ENCODE measurements at places on chromosomes 6 and 20. TPM values are rescaled to one million over a fixed set of nuclear protein-coding genes. Genes with fewer than 3 reads are reported as not detected.

Gene PSORS1C2
- polyA plus RNA-seq, result 0.16 TPM

Gene SRPK1
- polyA plus RNA-seq, result 44.4 TPM

Gene EEF1A2
- polyA plus RNA-seq, result not detected

Gene FUCA2
- polyA plus RNA-seq, result 108 TPM

Gene MYB
- polyA plus RNA-seq, result 0.10 TPM

Gene SMIM29
- polyA plus RNA-seq, result 55.1 TPM

Gene SOX4
- polyA plus RNA-seq, result 7.0 TPM

Gene TCP11
- polyA plus RNA-seq, result not detected

Gene FAM209B
- not detected for polyA plus RNA-seq

Gene NNAT
- 0.90 TPM for polyA plus RNA-seq

Gene BPIFB4
- not detected for polyA plus RNA-seq

- DNase-seq, result peak; percentile 76
Measured at GRCh38 chr6:134235937-134236751, 81.8 kb downstream of the SGK1 start.

- DNase-seq, result peak; percentile 58
Measured at GRCh38 chr6:113301651-113302050, 555.5 kb upstream of the MARCKS start.

GRCh38 chr20:54382419-54382818 is 93.0 kb upstream of the DOK5 start:
- DNase-seq, result no peak

- DNase-seq, result no peak
Measured at GRCh38 chr6:830667-831327, 137.9 kb upstream of the EXOC2 start.

- DNase-seq, result no peak
Measured at GRCh38 chr20:16063881-16064280, 509.4 kb downstream of the KIF16B start.

DNA sequence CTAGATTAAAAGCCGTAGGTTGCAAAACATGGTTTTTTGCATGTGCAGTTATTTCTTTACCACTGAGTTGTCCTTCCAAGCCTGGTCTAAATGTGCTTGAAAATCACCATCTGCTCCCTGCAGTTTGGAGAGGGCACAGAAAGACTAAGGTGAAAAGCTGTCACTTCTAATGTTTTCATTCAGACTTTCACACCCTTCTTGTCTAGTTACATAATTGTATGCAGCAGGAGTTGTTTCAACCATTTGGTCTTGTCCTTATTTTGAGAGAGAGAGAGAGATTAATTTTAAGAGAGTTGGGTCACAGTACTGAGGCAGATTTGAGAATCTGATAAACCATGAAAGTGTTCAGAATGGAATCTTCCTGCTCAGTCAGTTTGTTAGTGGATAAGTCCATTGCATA is 82.5 kb downstream of the ARID1B start:
- DNase-seq, result no peak

- DNase-seq, result peak; percentile 20
Measured at GRCh38 chr20:57672953-57673575, 36.8 kb downstream of the PMEPA1 start.

- DNase-seq, result no peak
Measured at GRCh38 chr20:60634491-60635172, 617.4 kb upstream of the CDH4 start.

GRCh38 chr6:32984622-32985389 is 16.4 kb downstream of the BRD2 start:
- DNase-seq, result peak; percentile 86

DNA sequence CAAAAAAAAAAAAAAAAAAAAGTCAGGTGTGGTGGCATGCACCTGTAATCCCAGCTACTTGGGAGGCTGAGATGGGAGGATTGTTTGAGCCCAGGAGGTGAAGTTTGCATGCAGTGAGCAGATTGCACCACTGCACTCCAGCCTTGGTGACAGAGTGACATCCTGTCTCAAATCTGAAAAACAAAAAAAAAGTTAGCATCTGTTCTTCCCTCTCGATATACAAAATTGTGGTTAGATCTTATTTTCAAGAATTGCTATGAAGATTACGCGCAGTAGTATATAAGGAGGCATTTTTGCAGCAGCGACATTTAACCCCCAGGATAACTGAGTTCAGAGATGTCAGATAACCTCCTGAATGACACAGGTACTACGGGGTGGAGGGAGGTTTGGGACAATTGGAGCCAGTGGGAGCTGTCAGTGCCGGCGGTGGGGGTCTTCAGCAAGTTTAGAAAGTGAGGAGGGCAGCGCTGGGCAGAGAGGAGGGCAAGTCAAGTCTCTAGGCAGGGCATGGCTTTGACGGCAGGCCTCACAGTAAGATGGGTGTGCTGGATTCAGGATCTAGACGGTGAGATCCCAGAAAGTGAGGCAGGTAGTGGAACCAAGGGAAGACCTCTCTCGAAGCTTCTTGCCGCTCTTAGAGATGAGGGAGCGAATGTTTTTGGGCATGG is 26.2 kb upstream of the MRPS18A start:
- DNase-seq, result no peak

GRCh38 chr20:51372176-51372803 is 170.2 kb downstream of the NFATC2 start:
- DNase-seq, result peak; percentile 83

DNA sequence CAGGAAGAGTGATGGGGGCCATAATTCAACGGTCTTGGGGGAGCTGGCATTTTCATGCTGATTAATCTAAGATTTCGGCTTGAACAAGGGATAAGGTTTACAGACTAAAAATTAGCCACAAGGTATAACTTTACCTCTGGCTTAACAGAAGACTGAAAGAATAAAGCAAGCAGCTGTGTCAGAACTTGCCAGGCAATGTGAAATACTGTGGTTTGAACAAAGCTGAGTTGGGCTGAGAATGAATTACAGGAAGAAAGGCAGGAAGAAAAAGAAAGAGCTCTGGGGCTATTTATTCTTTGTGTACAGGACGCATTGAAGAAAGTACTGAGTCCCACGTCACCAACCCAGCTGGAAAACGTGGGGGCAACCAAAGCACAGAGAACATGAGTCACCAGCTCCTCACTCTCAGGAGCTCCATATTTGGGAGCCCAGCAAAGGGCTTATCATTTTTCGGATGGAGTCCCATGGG is 121.5 kb upstream of the NEDD9 start:
- peak; percentile 47 for DNase-seq

GRCh38 chr6:80321011-80321410 is 214.5 kb downstream of the BCKDHB start:
- DNase-seq, result no peak

DNA sequence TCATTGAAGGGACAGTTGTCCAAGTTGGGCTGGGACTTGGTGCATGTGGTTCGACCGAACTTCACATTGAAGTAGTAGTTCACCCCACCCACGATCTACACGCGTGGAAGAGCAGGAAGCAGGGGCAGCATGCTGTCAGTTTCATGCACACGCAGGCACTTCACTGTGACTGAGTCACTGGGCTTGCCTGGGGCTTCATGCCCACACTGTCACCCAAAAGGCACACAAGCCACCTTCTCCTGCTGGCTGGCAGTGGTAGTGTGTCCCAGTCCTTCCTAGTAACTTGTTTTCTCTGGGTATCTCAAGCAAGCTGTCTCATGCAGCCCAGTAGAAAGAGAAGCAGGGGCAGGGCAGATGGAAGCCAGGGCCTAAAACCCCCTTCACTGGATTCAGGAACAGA is 2.0 kb downstream of the CST5 start:
- no peak for DNase-seq

GRCh38 chr6:14883921-14884320 is 361.9 kb upstream of the JARID2 start:
- peak; percentile 53 for DNase-seq

- peak; percentile 65 for DNase-seq
Measured at GRCh38 chr6:79353226-79353625, 118.7 kb upstream of the HMGN3 start.

DNA sequence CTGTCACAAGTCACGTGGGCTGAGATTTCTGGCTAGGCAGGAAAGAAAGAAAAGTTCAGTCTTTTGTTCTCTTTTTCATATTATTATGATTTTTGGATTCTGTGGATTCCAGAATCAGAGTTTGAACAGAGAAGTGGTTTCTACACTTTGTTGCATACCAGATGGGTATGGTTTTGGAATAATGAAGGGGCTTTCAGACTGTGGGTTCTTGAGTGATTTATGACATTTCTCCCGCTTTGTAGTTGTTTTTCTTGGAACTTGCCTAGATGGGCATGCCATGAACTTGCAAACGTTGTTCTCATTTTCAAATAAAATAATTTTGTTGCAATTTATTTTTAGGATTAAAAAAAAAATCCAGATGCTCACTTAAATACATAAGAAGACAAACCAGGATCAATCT is 34.4 kb downstream of the CBFA2T2 start:
- no peak for DNase-seq

- DNase-seq, result no peak
Measured at GRCh38 chr6:38218235-38218634, 398.7 kb downstream of the ZFAND3 start.

- no peak for DNase-seq
Measured at GRCh38 chr6:2231438-2231837, 14.0 kb downstream of the GMDS start.

- DNase-seq, result peak; percentile 93
Measured at GRCh38 chr6:155528982-155529453, 73.4 kb upstream of the NOX3 start.

GRCh38 chr6:68008445-68008844 is 626.6 kb upstream of the ADGRB3 start:
- no peak for DNase-seq

- DNase-seq, result no peak
Measured at GRCh38 chr20:35478804-35479472, 23.5 kb downstream of the CEP250 start.

DNA sequence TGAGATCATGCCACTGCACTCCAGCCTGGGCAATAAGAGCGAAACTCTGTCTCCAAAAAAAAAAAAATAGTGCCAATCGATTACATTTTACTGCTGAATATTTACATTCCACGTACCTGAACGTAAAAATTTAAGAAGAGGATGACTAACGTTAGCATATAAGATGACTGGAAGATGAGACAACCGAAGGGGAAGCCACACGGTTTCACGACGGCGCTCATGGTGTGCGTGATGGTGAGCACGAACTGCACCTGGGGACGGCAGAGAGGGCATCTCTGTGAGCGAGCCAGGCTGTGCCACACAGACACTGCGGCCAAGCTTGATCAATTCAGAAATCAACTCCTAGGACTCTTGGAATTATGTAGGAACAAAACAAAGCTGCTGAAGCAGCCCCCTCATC is 54.5 kb downstream of the ELOVL2 start:
- no peak for DNase-seq

GRCh38 chr20:46706242-46706641 is 3.2 kb upstream of the SLC2A10 start:
- DNase-seq, result no peak

DNA sequence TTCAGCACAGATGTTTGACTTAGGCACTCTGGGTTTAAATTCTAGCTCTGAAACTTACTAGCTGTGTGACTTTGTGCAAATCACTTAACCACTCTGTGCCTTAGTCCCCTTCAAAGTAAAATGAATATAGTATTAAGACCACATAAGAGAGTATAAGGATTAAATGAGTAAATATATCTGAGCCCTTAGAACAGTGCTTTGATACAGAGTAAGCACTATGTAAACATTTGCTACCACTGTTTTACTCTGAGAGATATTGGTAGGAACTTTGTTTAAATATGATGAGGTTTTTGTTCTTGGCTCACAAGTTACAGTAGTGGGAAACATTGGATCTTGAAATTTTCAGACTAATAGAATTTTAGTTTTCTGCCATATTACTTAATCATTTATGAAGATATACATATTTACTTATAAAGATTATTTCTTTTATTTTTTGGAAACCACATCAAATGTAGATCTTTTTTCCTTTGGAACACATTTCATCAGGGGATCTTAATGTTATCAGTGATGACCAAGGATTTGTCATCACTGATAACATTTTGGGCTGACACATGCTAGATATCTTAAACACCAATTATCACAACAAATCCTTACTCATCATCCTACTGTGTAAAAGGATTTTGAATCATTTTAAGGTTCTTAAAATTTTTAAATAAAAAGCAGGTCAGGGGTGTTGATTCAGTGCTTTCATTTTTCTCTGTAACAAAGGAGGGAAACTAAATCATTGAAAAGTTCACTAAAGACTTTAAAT is 226.2 kb downstream of the EYA4 start:
- DNase-seq, result no peak

DNA sequence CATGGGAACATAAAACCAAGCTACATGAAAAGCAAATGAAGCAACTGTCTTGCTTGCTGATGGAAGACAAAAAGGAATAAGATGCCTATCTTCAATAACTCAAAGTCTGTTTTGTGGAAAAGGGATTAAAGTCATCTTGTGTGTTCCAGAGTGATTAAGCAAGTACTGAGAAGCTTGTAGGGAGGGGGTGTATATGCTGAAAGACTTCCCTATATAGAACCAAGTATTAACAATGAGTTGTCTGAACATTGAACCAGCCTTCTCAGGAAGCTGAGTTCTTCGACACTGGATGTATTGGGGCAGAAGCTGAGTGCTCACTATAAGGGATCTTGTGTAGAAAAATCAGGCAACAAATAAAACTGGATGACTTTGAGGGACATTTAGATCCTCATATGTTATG is 451.8 kb downstream of the CD83 start:
- no peak for DNase-seq

- no peak for DNase-seq
Measured at GRCh38 chr6:168129292-168130167, 50.5 kb upstream of the FRMD1 start.

GRCh38 chr20:56664796-56665195 is 35.7 kb downstream of the TFAP2C start:
- no peak for DNase-seq

- DNase-seq, result no peak
Measured at GRCh38 chr6:51854876-51855275, 232.5 kb downstream of the PKHD1 start.

GRCh38 chr6:150327117-150327774 is 41.6 kb upstream of the IYD start:
- peak; percentile 9 for DNase-seq

GRCh38 chr6:45830441-45831139 is 185.1 kb downstream of the CLIC5 start:
- DNase-seq, result no peak

- no peak for DNase-seq
Measured at GRCh38 chr6:34108176-34108575, 37.7 kb downstream of the GRM4 start.

DNA sequence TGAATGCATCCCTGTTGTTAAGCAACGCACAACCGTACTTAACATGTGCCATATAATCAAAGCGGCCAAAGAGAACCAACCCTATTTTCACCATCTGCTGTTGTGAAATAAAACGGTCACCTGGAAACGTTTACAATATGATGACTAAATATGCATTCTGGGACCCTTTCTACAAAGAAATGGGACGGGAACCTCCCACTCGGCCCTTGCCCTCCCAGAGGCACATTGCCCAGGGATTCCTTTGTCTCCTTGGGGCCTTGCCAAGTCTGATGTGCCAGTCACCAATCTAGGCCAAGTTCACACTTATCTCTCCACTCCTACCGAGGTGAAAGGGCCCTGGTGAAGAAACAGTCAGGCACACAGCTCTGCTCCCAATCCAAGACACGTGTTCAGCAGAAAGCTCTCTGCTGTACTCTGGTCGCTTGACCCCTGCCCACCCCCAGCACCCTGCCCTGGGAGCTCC is 427.4 kb upstream of the JARID2 start:
- peak; percentile 49 for DNase-seq
